ENCODE measurements at places on chromosomes 3 and 15. TPM values are rescaled to one million over a fixed set of nuclear protein-coding genes. Genes with fewer than 3 reads are reported as not detected.

GRCh38 chr3:4738737-4739274, 240.4 kb upstream of the BHLHE40 start:
- DNase-seq, result no peak

DNA sequence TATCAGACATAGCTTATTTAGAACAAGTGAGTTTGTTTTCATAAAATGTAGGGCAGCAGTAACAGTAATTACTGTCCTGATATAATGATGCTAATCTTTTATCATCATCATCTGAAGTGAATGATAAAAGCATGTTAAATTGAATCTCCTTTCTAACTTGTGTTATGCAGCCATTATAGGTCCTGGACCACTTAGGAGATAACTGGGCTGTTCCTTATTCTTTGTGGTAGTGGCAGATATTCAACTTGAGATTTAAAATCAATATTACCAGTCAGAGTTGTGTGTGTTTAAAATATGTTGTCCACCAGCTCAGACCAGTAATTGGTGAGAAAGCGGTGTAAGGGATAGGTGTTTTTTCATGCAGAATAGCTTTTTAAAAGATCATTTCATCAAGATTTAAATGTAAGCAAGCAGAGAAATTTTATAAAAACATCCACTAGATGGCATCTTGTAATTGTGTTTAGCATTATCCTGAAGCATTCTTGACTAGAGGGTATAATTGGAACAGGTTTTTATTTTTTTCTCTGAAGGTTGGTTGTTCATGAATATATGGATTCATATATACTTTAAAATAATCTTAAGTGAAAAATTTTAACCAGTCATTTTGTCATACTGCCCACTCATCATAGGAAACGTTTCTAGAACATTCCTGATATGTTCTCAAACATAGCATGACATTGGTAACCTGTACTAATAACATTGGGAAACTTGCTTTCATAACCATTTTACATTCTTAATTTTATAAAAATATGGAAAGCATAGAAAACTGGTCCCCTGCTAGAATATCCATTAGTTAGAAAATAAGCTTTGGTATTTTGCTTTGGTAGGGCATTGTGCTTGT, 153.9 kb downstream of the BBX start:
- DNase-seq, result peak; percentile 9

Gene C3orf49
- not detected for total RNA-seq

DNA sequence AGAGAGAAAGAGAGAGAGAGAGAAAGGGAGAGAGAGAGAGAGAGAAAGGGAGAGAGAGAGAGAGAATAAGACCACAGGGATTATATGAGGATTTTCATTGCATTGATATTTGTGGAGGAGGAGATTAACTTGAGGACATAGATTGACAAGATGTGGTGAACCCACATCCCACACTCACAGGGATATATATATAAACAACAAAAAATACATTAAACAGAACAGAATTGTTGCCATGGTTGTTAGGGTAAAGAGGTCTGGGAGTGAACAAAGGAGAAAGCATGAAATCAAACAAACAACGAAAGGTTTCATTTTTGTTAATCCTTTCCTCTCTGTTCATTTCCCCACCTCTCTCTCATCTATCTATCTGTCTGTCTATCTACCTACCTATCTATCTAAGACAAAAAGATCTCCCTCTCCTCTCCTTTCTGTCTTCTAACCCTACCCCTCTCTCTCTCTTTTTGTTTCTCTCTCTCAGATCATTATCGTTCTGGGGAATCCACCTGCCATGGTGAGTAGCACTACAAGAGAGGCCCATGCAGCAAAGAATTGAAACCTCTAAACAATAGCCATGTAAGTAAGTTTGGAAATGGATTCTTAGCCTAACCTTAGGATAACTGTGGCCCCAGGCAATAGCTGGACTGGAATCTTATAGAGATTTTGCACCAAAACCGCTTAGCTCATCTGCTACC, 280.9 kb downstream of the RAP2B start:
- no peak for DNase-seq

GRCh38 chr15:71259866-71260265, 144.6 kb downstream of the THSD4 start:
- no peak for DNase-seq

- DNase-seq, result no peak
Observed at GRCh38 chr3:174662653-174663052, 196.5 kb upstream of the NAALADL2 start.

GRCh38 chr3:108673988-108674661, 83.1 kb downstream of the RETNLB start:
- DNase-seq, result no peak

GRCh38 chr3:193827040-193827669, 234.1 kb downstream of the OPA1 start:
- no peak for DNase-seq

GRCh38 chr3:141391298-141391990, 23.1 kb downstream of the ZBTB38 start:
- DNase-seq, result no peak

DNA sequence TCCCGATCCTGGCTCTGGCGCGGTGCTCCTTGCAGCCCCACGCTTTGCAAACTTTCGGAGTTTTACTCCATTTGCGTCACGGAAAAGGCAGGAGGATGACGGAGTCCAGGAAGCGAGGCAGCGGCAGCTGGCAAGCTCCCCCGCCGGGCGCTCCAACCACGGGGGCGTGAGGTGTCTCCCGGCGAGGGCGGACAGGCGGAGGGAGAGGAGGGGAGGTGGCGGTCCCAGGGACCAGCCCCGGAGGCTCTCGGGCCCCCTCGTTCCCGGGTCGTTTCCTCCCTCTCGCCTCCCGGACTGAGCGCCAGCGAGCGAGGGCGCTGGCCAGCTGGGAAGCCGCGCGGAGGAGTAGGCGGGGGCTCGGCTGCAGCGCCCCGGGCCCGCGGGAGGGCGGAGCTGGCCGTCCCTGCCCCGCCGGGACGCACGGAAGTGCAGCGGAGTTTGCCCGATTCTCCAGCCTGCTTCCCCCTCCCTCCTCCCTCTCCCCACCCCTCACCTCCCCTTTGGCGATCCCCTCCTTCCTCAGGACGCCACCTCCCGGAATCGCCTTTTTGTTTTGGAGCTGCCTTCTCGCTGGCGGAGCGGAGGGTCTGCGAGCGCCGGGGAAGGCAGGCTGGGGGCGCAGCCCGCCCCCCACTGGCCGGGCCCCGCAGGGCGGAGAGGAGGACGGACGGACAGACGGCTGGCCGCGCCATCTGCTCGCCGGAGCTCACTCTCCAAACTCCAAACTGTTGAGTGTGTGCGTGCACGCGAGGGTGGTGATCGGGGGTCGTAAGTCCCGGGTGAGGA, at the start of gene SNX33:
Gene SNX33 (plus strand): TSS at position 543 of the 786 bp plus-strand sequence. CDS start 1,191 bp downstream, outside the sequence.
- DNase-seq, result peak; percentile 88

Gene KCNMB2
- 3.4 TPM for total RNA-seq

DNA sequence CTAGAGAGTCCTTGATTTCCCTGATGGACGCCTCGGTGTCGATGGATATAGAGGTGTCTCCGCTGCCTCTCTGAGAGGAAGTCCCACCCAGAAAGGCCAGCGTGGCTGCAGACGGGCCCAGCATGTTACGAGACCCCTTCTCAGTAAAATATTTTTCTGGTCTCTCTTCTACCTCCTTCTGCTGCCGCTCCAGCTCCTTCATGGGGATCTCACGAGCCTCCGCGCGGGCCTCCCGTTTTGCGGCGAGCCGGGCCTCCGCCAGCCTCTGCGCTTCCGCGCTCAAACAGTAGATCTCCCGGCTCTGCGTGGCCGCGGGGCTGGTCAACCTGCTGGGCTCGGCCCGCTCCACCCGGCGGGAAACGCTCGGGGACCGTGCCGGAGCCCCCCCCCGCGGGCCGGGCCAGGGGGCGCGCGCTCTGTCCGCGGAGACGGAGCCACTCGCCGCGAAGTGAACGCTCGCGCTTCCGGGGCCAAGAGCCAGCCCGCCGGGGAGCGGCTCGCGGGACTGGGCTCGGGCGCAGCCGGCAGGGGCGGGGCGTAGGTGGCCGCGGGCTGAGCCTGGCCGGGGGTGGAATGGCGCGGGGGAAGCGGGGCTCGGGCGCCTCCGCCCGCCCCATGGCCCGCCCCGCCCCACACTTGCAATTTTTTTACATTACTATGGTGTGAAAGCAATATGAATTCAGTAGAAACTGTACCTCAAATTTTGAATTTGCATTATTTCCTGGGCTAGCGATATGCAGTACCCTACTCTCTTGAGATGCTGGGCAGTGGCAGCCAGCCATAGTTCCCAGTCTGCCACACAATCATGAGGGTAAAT, 10.2 kb upstream of the KCNMB3 start:
- no peak for DNase-seq

DNA sequence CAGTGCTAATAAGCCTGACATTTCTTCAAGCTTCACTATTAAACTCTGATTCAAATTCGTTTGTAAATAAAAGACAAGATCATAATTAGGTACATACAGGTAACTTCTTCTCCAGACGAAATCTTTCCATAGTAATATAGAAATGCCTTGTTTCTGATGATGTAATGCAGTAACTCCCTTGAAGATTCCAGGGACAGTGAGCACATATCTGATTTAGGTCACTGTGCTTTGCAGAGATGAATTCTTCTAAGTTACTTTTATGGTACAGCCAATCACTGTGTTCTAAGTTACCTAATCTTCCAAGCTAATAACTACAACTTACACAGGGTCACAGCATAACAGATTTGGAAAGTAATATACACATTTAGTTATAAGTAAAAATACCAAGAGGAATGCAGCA, 27.6 kb downstream of the SLC4A7 start:
- no peak for DNase-seq

Gene CYP1A2
- 0.10 TPM for total RNA-seq

GRCh38 chr3:197465996-197466549, 89.7 kb downstream of the BDH1 start:
- DNase-seq, result no peak

Gene CASR
- total RNA-seq, result not detected

DNA sequence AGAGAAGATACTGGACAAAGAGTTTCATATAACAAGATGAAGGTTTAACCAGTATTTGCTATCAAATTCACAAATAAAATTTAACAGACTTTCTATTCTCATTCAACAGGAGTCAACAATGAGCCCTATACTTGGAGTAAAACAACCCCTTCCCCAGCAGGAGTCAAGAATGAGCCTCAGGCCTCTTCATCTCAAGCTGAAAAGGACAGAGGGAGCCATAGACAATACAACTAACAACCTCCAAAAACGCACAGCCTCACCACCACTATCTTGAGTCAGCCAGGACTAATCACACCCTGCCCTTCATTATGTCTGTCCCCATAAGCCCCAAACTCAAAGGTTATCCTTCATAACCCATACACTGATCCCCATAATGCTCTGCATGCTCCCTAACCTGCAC, 36.4 kb downstream of the ETFA start:
- DNase-seq, result no peak

DNA sequence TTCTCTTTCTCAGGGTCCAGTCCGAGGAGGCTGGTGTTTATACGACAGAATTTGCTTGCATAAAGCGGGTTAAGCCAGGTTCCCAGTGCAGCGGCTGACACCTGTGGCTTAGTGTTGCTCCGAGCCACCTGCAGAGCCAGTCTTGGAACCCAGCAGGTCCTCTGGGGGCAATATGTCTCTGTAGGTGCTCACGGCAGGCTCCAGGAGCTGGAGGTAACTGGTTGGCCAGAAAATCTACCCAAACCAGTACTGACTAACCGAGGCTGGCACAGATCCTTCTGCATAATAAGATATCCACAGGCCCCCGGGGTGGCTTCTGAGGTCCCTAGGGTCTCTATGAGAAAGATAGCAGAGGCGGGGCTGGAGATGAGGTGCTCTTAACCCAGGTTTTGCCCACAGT, 3.2 kb downstream of the MGLL start:
- DNase-seq, result no peak

GRCh38 chr3:172911142-172911541, 160.6 kb downstream of the ECT2 start:
- no peak for DNase-seq

Gene STRC
- total RNA-seq, result 0.59 TPM

Gene CCDC39
- total RNA-seq, result not detected

DNA sequence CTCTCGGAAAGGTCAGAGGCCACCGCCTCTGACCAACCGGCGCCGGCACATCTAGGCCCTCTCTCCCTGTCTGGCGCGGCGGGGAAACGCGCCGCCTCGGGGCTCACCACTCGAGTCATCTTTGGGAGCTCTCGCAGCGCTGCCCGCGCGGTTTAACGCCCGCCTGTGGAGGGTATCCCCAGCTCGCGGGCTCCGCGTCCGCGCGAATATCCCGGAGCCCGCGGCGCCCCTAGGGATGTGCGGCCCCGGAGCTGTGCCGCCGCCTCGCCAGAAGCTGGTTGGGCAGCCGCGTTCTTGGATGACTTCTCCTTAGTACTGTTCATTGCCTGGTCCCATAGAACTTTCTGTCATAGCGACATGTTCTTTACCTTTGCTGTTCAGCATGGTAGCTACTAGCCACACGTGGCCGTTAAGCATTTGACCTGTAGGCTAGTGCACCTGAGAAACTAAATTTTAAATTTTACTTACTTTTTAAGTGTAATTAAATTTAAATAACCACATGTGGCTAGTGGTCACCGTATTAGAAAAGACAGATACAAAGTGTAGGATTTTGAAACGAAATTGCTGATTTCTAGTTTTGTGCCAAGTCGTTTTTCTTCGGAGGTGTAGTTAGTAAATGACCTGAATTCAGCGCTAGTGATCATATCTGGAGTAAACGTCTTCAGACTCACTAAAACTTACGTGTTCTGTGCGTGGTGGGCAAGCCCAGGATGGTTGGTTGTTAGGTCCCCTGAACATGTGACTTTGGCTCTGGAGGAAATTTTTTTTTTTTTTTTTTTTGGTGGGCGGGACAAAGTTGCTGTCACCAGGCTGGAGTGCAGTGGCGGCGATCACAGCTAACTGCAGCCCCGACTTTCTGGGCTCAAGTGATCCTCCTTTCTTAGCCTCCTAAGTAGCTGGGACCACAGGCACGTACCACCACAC, 835 bp downstream of the ARIH2 start:
- peak; percentile 17 for DNase-seq

Gene ARGFX
- not detected for total RNA-seq

GRCh38 chr3:197305854-197306253, 7.4 kb upstream of the DLG1 start:
- DNase-seq, result no peak

GRCh38 chr3:48338635-48339034, 5.2 kb upstream of the SPINK8 start:
- DNase-seq, result no peak

DNA sequence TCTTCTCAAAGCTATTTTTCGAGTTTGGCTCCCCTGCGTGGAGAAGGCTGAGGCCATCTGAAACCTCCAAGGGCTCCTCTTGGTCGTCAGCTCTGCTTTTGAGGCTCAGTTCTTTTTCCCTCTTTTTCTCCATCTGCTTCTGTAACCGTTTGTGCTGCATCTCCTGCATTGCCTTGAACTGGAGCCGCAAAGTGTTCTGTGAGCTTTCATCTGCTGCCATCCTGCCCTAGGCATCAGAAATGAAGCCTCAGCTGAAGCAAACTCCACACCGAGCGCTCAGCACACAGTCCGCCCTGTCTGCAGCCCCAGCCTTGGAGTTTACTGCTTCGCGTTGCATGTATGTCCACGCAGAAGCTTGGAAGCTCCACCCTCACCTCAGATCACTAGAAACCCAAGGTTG, 14.9 kb downstream of the CCDC13 start:
- no peak for DNase-seq

DNA sequence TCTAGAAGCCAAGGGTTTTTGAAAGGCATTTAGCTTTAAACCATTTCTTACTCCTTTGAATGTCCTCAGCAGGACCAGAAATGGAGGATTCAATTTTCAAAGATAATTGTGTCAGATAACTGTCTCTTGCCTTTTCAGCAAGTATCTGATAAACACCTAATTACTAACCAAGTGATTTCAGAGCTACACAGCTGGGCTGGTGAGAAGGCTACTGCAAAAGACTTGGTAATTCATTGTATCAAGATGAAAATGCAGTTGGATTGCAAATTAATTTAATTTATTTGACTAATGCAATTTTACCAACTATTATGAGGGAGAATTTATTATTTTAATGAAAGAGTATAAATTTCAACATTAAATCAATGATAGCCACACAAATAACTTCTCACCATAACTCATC, 165.4 kb downstream of the ROBO1 start:
- no peak for DNase-seq

Gene ZBTB38
- total RNA-seq, result 58.9 TPM

Measured in skin of body (tissue), 3 donors.